Psoas muscle (tissue), 8 donors: ENCODE measurements at places on chromosomes 5 and 9. TPM values are rescaled to one million over a fixed set of nuclear protein-coding genes. Genes with fewer than 3 reads are reported as not detected.
A peak's percentile ranks its signal among the peaks of the same experiment; 100 is the strongest.

DNA sequence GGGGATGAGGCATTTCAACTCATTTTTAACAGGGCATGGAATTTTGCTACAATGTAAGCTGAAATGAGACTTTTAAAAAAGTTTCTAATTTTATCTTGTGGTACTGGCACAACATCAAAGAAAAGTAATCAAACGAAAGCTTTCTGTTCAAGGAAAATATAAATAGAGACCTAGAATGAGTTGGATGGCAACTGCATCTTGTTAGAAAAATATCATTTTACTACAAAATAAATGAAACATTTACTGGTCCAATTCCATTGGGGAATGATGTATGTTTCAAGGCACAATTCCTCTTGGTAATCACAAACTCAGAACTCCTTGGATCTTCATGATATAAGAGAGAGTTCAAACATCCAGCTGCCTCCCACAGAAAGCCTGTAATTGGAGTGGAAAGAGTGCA lies 102.8 kb downstream of the HMHB1 start:
- H3K4me1 ChIP-seq: no peaks in the 10 kb centered on the region
- no peak overlapping the region for H3K27ac ChIP-seq
- H3K4me3 ChIP-seq: no peak overlapping the region
- no peaks in the 10 kb centered on the region for H3K27me3 ChIP-seq
- DNase-seq: no peak
- no peaks in the 10 kb centered on the region for H3K36me3 ChIP-seq

DNA sequence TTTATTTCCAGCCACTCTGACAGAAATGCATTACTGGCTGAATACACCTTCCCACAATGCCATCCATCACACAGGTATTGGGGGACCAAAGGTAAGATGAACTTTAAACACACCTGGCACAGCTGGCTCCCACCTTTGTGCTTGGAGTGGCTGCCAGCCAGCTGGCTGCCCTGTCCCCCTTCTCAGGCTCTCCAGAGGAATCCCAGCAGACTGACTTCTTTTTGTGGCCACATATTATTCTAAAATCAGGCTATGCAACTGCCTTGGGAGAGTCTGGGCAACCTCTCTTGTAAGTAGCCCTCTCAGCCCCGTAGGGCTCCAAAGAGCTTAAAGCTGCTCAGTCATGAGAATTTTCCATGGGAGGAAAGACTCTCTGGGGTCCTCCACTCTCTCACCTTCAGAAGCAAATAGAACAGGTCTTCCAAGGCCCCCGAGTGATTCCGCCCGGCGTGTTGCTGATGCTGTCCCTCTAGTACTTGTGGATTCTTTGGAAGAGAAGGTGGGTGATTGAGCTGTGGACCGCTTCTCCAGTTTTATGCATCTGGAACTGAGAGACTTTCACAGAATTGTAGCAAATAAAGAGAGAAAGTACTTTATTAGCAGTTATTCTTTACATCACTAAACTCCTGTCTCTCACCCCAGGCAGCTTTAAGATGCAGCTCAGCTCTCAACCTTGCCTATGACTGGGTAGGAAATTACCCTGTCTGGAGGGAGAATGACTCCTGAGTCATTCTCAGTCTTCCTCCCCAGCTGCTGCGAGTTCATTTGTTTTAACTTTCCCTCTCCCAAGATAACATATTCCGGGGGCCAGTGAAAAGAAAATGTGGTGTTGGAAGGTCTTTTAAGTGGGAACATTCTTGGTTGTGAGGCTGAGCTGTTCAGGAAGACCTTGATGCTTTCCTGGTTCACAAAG lies 159.4 kb upstream of the PITX1 start:
- no peaks in the 10 kb centered on the region for H3K36me3 ChIP-seq
- no peak overlapping the region for H3K4me3 ChIP-seq
- H3K4me1 ChIP-seq: peaks cover 4% of the 10 kb centered on the region
- no peaks in the 10 kb centered on the region for H3K27me3 ChIP-seq
- no peak for DNase-seq

GRCh38 chr5:55817030-55817429 lies 34.1 kb upstream of the IL31RA start:
- no peaks in the 10 kb centered on the region for H3K4me1 ChIP-seq
- no peak for DNase-seq
- no peaks in the 10 kb centered on the region for H3K27me3 ChIP-seq
- H3K36me3 ChIP-seq: no peaks in the 10 kb centered on the region
- H3K27ac ChIP-seq: no peak overlapping the region

DNA sequence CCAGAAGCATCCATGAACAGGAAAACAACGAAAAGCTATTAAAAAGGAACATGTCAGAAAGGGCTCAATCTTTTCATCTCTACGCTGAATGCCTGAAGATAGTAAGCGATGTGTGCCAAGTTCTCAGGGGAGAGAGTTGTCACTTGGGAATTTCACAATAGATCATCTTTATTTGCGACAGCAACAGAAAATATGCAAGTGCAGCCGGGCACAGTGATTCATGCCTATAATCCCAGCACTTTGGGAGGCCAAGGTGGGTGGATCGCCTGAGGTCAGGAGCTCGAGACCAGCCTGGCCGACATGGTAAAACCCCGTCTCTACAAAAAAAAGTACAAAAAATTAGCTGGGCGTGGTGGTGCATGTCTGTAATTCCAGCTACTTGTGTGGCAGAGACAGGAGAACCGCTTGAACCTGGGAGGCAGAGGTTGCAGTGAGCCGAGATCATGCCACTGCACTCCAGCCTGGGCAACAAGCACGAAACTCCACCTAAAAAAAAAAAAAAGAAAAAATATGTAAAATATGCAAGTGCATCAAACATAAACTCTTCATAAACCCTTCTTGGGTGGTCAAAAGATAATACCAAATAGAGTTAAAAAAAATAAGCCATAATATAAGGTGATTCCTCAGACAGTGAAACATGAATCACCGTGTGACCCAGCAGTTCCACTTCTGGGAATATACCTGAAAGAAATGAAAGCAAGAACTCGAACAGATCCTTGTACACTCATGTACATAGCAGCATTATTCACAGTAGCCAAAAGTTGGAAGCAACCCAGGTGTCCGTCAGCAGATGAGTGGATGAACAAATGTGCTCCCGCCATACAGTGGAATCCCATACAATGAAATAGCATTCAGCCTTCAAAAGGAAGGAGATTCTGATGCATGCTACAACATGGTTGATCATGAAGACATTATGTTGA lies 16.2 kb downstream of the SFXN1 start:
- peaks cover 11% of the 10 kb centered on the region for H3K36me3 ChIP-seq
- DNase-seq: no peak
- H3K27me3 ChIP-seq: no peaks in the 10 kb centered on the region
- H3K4me1 ChIP-seq: no peaks in the 10 kb centered on the region

DNA sequence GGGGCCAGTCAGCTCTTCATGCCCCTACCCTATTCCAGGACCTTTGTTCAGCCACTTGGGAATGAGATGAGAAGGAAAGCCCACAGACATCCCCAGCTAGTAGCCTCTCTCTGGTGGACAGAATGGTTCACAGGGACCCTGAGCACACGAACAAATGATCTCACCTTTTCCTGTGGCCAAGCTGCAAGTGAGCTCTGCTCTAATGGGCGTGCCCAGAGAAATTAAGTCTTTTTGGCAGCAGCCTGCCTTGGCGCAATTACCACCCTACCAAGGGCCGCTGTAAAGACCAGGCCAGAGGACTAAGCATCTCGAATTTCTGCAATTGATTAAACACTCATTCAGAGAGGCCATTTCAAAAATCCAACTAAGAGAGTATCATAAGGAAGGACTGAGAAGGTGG lies 56.0 kb downstream of the WHRN start:
- no peaks in the 10 kb centered on the region for H3K27me3 ChIP-seq
- no peaks in the 10 kb centered on the region for H3K36me3 ChIP-seq
- no peak overlapping the region for H3K27ac ChIP-seq
- H3K4me3 ChIP-seq: no peak overlapping the region
- DNase-seq: no peak

DNA sequence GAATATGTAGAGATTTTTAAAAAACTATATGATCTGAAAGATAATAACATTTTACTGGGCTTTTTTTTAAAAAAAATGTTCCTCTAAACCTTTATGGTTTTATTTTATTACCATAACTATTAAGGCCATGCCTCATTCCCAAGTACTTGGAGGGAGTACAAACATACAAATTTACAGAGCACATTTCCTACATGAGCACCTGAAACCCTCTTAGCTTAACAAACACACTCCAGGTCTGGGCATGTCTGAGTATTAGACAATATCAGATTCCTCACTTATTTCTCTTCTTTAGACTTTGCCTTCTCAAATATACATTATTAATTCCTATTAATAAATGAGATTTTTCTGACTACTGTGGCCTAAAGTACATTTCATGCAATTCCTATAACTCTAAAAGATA lies 319.2 kb downstream of the SLCO4C1 start:
- no peak overlapping the region for H3K27ac ChIP-seq
- H3K4me3 ChIP-seq: no peak overlapping the region
- H3K4me1 ChIP-seq: no peaks in the 10 kb centered on the region
- no peaks in the 10 kb centered on the region for H3K27me3 ChIP-seq
- no peaks in the 10 kb centered on the region for H3K36me3 ChIP-seq

GRCh38 chr5:78543916-78544315 lies 104.7 kb downstream of the LHFPL2 start:
- no peak overlapping the region for H3K27ac ChIP-seq
- H3K27me3 ChIP-seq: no peaks in the 10 kb centered on the region
- DNase-seq: no peak

GRCh38 chr5:53170746-53171349 lies 61.3 kb upstream of the MOCS2 start:
- H3K27me3 ChIP-seq: no peaks in the 10 kb centered on the region
- no peaks in the 10 kb centered on the region for H3K4me1 ChIP-seq
- H3K36me3 ChIP-seq: no peaks in the 10 kb centered on the region
- H3K4me3 ChIP-seq: no peak overlapping the region
- no peak for DNase-seq

DNA sequence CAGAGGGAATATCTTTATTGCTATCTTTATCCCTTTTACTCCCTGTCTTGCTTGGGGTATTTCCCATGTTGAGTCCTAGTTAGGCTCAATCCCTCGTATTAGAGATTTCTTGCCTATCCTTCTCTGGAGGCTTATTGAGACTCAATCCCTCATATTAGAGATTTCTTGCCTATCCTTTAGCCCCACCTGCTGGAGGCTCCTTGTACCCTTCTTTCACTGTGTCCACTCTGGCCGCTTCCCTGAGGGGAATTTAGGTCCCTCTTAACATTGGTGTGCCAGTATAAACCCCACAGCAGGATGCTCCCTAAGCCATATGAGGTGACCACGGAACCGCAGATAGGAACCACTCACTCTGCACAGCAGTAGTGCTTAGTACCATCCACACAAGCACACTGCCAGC lies 110.7 kb upstream of the MAMDC2 start:
- H3K27ac ChIP-seq: no peak overlapping the region
- no peak for DNase-seq
- no peaks in the 10 kb centered on the region for H3K4me1 ChIP-seq
- H3K4me3 ChIP-seq: no peak overlapping the region

DNA sequence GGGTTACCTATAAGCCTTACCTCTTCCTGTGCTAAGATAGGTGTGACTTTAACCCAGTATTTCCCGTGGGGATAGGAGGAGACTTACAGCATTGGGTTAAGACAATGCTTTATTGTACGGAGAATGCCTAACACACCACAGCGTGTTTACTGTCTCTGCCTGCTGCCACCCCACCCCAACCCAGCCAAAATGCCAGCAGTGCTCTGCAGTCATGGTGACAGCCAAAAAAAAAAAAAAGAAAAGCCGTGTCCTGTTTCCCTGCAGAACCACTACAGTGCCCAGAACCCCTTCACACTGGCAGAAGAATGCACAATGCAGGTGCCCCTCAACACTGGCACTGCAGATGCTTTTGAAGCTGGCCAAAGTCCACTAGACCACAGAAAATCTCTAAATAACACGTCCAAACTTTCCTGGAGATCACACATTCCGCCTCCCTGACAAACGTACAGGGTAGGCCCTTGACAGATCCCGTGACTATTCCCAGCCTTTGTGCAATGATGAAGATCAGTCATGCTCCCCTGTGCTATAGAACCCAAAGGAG lies 102.2 kb downstream of the SERINC5 start:
- no peaks in the 10 kb centered on the region for H3K27me3 ChIP-seq
- H3K4me1 ChIP-seq: no peaks in the 10 kb centered on the region
- DNase-seq: no peak
- peaks cover 7% of the 10 kb centered on the region for H3K36me3 ChIP-seq
- no peak overlapping the region for H3K27ac ChIP-seq
- peak overlapping the region; percentile 11 for H3K4me3 ChIP-seq

DNA sequence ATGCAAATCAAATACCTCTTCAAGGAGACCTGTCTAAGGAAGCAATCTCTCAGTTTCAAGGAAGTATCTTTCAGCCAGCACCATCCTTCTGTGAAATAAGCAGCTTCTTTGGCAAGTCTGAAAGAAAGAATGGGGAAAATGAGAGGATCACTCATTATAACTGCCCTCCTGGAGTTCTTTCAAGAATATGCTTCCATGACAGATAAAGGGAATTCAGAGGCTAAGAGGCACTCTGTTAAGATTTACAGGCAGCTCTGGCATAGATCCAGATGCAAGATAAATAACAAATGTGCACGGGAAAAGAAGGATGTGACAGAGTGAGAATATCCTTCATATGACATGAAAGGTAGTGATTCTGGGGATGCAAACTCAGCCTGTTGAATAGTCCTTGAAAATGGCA lies 348.2 kb upstream of the CCNG1 start:
- no peak overlapping the region for H3K4me3 ChIP-seq
- no peaks in the 10 kb centered on the region for H3K4me1 ChIP-seq
- no peaks in the 10 kb centered on the region for H3K27me3 ChIP-seq
- DNase-seq: no peak
- H3K27ac ChIP-seq: no peak overlapping the region
- no peaks in the 10 kb centered on the region for H3K36me3 ChIP-seq

DNA sequence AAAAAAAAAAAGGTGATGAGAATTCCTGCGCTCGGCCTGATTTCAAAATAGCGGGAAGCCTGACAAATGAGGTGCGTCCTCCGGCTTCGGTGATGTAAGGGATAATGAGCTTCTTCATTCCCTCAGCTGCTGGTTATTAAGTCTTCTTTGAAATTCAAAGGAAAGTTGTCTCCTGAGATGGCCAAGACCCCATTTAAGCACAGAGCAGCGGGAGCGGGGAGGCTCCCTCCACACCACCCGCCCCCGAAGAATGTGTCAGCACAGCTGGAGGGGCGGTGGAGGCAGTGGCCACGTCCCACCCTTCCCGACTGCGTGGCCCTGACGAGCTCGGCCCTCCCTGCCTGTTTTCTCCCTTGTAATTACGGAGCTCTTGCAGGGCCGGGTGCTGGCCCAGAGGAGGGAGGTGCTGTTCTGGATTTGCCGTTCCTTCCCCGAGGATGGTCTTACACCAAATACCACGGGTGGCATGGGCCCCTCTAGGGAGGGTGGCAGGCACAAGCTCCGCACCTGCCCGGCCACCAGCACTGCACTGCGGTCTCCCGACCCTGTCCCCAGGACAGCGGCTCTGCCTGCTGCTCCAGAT lies 31.0 kb downstream of the SLC9A3 start:
- H3K4me3 ChIP-seq: no peak overlapping the region
- no peak overlapping the region for H3K27ac ChIP-seq
- no peak for DNase-seq
- H3K36me3 ChIP-seq: no peaks in the 10 kb centered on the region
- no peaks in the 10 kb centered on the region for H3K4me1 ChIP-seq

- DNase-seq: no peak
- H3K27me3 ChIP-seq: no peaks in the 10 kb centered on the region
- no peaks in the 10 kb centered on the region for H3K4me1 ChIP-seq
- H3K4me3 ChIP-seq: no peak overlapping the region
- H3K27ac ChIP-seq: no peak overlapping the region
Measured at GRCh38 chr5:163005949-163006348, 431.4 kb upstream of the CCNG1 start.

BRD3 gene
- 21.7 TPM for total RNA-seq

TRIM7 gene
- 28.8 TPM for total RNA-seq

PDE6A gene
- 0.26 TPM for total RNA-seq

PITX1 gene
- 35.8 TPM for total RNA-seq

RNF208 gene
- total RNA-seq: 7.1 TPM

GPX8 gene
- total RNA-seq: 3.4 TPM

CARTPT gene
- not detected for total RNA-seq
